ENCODE measurements at places on chromosomes 16 and 17. TPM values are rescaled to one million over a fixed set of nuclear protein-coding genes. Genes with fewer than 3 reads are reported as not detected.

Gene C1QTNF1
- total RNA-seq: 84.0 TPM

Gene FOXN1
- total RNA-seq: not detected

Gene TBX6
- 0.13 TPM for total RNA-seq

Gene CLEC19A
- not detected for total RNA-seq

Gene EPOP
- total RNA-seq: 0.72 TPM

Gene MT1G
- not detected for total RNA-seq

Gene GLIS2
- total RNA-seq: 7.8 TPM

Data from smooth muscle cell of the pulmonary artery (primary cell).